Nephron progenitor cell (in vitro differentiated cells): ENCODE measurements at places on chromosomes 3 and 15.

GRCh38 chr3:117084277-117084676, 374.7 kb downstream of the TUSC7 start:
- no peak for DNase-seq

- DNase-seq = no peak
Observed at GRCh38 chr3:161573136-161573535, 76.5 kb downstream of the OTOL1 start.

GRCh38 chr15:64010719-64011118, 35.6 kb downstream of the DAPK2 start:
- no peak for DNase-seq

DNA sequence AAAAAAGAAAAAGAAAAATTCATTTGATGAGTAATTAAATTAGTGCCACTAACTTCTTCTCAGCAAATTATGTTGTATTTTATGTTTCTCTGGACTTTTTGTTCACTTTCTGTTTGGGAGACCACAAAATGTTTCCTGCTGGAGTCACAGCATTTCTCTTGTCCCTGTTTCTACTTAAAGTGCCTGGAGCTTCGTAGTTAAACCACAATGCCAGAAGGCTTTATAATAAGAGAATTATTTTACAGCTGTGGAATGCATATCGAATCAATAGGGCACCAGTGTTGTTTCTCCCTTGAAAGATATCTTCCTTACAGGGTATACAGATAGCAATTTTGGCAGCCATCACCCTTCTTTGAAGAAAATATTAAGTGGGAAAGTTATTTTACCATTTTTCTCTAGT, 3.2 kb downstream of the DTWD1 start:
- DNase-seq = no peak

- DNase-seq = no peak
Observed at GRCh38 chr3:186236357-186237020, 125.5 kb downstream of the DGKG start.

DNA sequence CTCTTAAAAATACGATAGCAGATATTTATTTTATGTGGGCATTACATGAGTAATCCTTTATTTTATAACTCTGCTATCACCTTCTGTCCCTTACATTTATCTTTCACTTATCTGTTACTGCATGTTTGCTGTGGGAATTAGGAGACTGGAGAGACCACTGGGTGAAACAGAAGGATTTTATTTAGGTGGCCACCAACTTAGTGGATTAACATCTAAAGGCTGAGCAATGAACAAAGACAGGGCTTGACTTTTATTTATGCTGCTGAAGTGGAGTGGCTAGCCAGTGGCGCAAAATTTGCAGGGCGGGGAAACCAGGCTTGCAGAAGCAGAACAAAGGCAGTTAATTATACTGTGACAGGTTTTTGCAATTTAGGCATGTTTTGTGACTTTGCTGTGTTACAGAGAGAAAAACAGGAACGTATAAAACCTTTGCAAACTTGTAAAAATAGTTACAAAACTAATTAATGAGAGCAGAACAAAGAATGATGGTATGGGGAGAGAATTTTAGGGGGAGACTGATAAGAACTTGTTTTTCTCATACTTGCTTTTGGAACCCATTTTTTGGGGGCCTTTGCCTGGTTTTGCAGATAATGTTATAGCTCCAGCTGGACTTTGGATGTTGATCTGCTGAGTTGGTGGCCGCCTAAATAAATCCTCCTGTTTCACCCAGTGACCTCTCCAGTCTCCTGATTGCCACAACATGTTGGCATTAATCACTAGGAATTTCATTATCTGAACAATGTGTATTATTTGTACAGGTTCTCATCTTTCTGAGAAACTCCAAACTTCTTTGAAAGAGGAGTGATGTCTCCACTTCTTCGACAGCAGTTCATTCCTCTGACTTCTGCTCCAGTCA, 18.0 kb downstream of the KLHL24 start:
- no peak for DNase-seq

- no peak for DNase-seq
Observed at GRCh38 chr3:15044326-15044725, 20.8 kb downstream of the MRPS25 start.

- DNase-seq = no peak
Observed at GRCh38 chr3:10515396-10515795, 10.0 kb upstream of the ATP2B2 start.

- DNase-seq = no peak
Observed at GRCh38 chr3:33433843-33434242, 6.4 kb downstream of the UBP1 start.

DNA sequence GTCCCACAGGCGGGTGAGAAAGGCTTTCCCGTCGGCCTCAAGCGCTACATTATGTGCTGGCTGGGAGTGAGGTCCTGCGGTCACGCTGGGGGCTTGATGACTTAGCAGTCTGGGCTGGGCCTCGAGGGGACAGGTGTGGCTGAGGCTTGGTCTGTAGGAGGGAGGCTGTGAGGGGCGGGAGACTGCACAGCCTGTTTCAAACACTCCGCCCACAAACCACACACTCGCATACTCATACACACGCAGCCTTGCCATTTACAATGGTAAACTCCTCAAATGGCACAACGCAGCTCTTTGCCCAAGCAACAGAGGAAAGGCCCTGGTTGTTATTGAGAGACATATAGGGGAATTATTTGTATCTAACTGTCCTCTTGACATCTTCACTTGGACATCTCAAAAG, 32.4 kb upstream of the RASGRF1 start:
- no peak for DNase-seq

DNA sequence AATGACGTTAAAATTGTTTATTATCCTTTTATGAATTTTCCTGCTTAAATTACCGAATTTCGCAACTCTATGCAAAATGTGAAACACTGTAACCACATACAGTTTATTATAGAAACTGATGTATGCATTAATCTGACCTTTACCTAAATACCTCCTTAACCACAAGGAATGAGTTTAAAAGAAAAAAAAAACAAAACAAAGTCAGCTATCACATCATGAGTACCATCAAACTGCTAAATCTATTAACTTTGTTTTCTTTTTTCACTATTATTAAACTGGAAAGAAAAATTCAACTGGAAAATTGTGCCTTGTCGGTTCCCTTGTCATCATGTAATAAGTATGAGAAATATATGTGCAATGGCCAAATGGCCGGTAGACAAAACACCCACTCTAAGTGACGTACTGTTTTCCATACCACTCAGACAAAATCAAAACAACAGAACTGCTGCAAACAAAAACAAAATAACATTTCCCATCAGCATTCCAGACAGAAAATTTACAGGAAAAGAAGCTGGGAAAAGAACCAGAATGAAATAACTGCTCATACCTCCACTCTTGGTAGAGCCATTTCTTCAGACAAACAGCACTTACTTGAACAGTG, 415.3 kb downstream of the FOXP1 start:
- DNase-seq = no peak

- DNase-seq = no peak
Observed at GRCh38 chr3:117726776-117727175, 1017.2 kb downstream of the TUSC7 start.

GRCh38 chr3:146529021-146529420, 15.4 kb downstream of the PLSCR1 start:
- no peak for DNase-seq

DNA sequence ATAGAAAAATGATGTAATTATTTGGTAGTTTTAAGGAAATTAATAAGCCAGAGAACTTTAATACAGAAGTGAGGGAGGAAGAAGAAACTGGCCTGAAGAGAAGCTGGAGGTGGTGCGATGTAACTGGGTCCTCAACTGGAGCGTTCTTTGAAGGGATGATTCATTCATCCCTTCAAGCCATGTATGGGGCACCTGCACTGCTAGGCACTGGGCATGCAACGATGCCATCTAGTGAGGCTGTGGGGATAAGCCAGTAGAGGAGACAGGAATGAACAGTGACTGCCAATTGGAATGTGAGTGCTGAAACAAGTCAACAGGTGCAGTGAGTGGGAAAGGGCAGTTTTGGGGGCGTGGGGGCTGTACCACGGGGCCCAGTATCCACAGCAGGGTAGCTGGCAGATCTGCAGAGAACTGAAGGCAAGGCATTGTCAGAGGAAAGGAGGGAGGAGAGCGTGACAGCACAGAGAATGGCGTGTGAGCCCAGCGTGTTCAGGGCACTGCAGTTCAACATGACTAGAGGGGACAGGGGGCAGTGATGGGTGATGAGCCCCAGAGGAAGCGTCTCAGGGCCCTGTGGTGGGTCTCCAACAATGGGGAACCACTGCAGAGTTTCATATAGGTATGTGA, 3.8 kb upstream of the KIF23 start:
- no peak for DNase-seq

DNA sequence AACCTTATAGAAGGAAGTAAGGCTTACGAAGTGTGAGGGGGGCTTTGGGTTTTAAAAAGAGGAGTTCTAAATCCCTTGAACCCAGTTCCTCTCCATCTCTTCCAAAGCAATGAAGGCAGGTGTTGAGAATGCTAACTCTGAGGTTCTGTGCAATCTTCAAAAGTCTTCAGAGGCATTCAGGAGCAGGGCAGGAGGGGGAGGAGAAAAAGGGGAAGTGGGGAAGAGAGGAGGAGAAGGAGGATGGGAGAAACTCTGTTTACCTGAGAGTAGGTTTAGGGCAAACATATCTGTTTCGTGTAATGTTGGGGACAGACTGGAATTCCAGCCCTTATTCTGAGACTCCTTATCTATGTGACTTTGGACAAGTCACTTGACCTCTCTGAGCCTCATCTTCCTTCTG, 36.9 kb downstream of the FAM3D start:
- no peak for DNase-seq

DNA sequence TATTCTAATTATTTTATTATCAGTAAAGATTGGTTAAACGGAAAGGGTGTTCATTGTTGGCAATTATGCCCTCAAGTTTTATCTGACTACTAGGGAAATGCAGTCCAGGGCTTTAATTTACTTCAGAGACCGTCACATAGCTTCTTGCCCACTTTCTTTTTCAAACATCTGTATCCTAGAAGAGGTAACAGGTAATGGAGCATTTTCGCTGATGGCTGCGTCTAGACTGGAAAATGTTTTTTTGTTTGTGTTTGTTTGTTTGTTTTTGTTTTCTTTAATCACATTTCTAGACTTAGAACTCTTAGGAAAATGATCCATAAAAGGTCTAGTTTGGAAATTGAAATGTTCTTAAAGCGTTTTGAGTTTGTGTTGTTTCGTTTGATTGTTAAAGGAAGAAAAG, 71.4 kb downstream of the ANXA2 start:
- DNase-seq = no peak

DNA sequence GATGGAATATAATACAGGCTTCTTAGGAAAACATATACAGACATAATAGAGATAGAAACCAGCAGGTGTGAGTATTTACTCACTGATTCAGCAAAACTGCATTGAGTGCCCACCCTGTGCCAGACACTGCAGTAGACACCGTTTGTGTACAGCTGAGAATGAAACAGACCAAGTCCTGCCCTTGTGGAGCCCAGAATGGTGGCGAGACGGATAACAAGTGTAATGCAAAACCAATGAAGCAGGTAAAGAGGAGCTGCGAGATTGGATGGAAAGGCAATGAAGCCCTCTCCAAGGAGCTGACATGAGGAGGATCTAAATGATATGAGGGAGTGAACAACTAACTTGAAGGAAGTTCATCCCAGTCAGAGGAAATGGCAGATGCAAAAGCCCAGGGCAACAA, 256.4 kb downstream of the MEX3B start:
- no peak for DNase-seq

DNA sequence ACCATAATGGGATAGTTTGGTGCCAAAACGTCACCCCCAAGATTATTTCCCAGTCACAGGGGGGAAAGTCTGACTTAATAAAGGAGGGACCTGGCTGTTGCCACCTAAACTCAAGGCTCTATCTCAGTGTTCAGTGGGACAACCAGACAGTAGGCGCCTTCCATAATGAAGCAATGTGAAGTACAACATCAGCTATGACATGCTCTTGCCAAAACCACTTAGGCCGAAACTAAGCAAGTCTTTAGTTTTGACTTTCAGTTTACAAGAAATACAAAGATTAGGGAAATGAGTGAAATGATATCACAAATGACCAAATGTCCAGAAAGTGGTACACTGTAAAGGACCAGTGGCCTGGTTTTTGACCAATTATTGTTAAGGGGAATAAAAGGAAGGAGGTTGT, 32.9 kb downstream of the SOX14 start:
- DNase-seq = no peak

- no peak for DNase-seq
Observed at GRCh38 chr3:30764281-30764680, 130.2 kb downstream of the GADL1 start.

- no peak for DNase-seq
Observed at GRCh38 chr15:57330619-57331340, 45.5 kb upstream of the CGNL1 start.

DNA sequence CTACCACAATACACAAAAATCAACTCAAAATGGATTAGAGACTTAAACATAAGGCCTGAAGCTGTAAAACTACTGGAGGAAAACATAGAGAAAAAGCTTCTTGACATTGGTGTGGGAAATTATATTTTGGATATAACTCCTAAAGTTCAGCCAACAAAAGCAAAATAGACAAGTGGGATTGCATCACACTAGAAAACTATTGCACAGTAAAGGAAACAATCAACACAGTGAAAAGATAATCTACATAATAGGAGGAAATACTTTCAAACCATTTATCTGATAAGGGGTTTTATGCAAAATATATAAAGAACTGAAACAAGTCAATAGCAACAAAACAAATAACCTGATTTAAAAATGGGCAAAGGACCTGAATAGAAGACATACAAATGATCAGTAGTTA, 37.6 kb upstream of the TP63 start:
- no peak for DNase-seq

DNA sequence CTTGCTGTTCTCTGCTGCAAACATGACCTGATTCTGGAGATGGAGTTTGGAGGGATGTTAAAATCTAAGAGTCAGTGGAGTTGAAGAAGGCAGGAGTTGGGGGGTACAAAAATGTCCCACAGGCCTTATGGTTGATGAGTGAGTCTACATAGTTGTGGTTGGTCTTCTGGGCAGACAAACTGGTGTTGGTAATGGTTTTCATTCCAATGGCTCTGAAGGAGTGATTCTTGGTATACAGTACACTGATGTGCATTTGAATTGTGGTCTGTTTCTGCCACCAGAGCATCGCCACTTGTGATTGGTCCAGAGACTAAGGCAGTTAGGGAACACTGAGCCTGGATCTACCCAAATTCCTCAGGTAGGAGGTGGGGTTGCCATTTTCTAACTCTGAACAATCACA, 514.1 kb upstream of the CFAP20DC start:
- DNase-seq = no peak

- DNase-seq = peak; percentile 43
Observed at GRCh38 chr3:186931532-186932280, 1.4 kb downstream of the ST6GAL1 start.
